Retinal pigment epithelial cell (primary cell): ENCODE measurements at places on chromosomes 4 and X.

DNA sequence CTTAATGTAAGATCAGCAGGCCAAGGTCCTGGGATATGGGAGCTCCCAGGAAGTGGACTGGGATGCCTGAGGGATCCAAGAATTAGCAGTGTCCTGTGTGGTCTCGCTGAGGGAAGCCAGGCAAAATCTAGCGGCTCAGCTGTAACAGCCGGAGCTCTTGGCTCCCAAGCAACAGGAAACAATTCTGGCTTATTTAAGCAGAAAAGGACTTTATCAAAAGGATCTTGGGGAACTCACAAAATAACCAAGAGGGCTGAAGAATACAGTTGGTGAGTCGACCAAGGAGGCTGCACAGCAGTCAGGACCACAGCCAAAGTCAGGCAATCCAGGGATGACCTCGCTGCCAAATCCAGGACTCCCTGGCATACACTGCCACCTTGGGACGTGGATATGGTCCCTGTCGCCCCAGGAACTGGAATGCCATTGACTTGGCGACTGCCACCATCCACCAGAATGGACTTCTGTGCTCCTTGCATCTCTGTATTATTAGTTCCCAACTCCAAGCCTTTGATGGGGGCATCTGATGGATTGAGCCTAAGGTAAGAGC is 165.3 kb upstream of the BCOR start:
- DNase-seq: no peak

DNA sequence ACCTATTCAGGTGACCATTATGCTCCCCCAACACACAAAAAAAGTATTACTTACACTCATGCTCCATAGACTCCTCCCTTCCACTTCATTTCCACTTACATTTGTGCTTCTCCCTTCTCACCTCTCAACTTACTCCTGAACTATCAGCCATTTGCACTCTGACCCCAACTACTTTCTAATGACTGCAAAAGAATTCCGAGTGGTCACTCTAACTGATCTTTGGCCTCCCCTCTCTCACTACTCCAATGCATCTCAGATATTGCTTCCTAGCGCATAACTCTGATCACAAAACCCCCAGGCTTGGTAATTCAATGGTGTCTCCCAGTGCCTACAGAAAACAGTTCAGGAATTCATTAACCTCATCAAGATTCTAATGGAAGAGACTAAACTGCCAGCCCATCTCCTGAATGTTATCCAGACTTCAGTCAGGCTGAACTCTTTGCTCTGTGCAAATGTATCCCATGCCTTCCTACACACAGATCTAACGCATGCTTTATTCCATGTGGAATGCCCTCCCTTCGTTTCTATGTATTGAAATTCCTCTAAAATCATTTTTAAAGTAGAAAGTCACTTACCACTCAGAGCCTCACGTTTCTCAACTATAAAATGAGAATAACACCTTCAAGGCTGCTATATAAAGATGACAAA is 61.1 kb downstream of the FRYL start:
- DNase-seq: no peak

- DNase-seq: no peak
Observed at GRCh38 chr4:38371391-38371851, 292.6 kb upstream of the KLF3 start.

DNA sequence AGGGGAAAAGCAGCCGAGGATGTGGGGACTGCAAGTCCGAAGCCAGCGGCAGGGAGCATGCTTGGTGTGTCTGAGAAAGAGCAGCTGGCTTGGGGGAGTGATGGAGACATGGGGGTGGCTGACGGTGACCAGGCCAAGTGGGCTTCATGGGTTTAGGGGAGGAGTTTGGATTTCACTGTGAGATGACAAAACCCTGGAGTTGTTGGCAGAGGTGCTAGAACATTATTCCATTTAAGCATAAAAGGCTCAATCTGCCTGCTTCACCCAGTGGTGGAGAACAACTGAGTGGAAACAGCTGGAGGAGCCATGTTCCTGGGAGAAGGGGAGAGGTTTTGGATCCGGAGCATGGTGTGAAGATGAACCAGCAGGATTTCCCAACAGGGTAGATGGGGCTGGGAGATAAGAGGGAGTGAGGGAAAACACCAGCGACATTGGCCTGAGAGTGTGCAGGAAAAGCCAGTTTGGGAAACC is 318.0 kb upstream of the TAPT1 start:
- DNase-seq: no peak

GRCh38 chrX:69221239-69222102 is 56.2 kb upstream of the PJA1 start:
- DNase-seq: no peak

GRCh38 chr4:14449308-14449707 is 553.0 kb upstream of the CPEB2 start:
- DNase-seq: no peak

- DNase-seq: peak; percentile 87
Observed at GRCh38 chr4:2468456-2469191, at the start of gene RNF4. RNF4 (plus strand) TSS chr4:2469106; CDS start chr4:2490494, 21,388 bp downstream.

- no peak for DNase-seq
Observed at GRCh38 chr4:6225469-6225868, 25.1 kb upstream of the JAKMIP1 start.

DNA sequence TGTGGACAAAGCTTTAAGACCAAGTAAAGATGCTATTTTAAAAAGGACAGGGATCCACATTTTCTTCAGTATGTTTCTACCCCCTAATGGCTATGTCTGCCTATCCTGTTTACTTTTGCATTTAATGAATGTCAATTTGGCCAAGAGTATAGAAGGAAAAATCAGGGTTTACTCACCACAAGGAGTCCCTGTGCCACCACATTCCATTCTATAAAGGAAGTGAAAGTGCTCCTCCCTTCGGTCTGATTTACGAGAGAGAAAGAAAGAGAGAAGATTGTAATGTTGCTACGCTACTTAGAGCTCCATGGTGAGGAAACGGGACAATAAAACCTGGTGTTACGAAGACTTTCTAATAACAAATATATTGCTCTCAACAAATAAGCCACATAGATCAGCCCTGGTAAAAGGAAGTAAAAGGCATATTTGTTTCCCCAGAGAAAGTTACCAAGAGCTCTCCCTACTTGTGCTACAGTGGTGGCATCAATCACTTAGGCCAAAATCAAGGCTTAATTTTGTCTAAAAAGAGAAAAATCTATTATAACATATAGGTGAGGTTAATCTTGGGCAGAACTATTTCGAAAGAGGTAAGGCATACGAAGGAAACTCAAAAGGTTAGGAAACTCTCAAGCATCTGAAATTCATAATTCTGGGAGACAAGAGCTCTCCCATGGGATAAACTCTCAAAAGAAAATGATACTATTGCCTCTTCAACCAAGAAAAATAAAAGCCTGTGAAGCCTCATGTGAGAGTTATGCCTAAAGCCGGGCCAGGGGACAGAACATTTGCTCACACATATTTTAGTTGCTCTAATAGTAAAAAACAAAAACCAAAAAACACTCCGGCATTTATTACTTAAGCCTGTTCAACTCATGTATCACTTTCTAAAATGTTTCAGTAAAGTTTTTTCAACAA is 29.5 kb downstream of the TAPT1 start:
- no peak for DNase-seq

DNA sequence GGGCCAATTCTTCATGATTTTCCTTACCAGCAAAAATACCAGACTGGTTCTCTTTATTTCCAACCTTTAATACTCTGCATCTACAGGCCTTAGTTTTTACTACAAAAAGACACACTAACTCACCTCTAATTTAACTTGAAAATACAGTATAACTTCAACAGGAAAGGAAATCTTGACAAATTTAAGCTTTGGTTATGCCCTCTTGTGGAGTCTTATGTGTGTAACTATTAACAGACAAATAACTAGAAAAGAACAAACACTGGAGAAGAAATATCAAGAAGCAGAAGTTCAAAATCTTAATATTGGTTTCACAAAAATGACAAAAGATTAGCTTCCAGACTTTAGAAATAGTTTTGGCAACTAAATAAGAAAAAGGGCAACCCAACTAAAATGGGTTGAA is 33.0 kb downstream of the PPA2 start:
- no peak for DNase-seq

- no peak for DNase-seq
Observed at GRCh38 chr4:54224996-54225597, 4.0 kb upstream of the PDGFRA start.

GRCh38 chr4:109412776-109413175 is 20.8 kb upstream of the SEC24B start:
- no peak for DNase-seq

- DNase-seq: no peak
Observed at GRCh38 chr4:44320833-44321232, 127.8 kb downstream of the KCTD8 start.

GRCh38 chr4:121696170-121696580 is 605 bp downstream of the ANXA5 start:
- DNase-seq: no peak

GRCh38 chr4:34412911-34413310 is 1831.4 kb downstream of the ARAP2 start:
- DNase-seq: no peak

- peak; percentile 40 for DNase-seq
Observed at GRCh38 chr4:54784161-54784671, 126.5 kb downstream of the KIT start.

GRCh38 chr4:40053161-40053560 is 3.5 kb upstream of the N4BP2 start:
- no peak for DNase-seq

DNA sequence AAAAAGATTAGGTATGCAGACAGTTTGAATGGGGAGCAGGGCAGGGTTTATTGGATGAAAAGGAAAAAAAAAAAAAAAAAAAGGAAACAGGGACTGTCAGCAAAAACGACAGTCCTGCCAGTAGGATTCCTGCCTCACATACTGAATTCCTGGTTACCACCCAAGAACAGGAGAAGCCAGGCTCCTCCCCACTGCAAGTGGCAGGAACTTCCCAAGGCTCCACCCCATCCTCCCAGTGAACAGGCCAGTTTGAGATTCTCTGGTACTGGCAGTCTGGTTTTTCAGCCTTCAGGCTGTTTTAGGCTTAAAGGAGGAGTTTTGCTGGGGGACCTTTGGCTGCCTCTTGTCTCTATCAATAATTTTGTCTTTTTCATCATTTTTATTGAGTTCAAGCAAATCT is 360.0 kb upstream of the CXorf51A start:
- DNase-seq: no peak

GRCh38 chr4:129420637-129421036 is 324.7 kb downstream of the C4orf33 start:
- no peak for DNase-seq

DNA sequence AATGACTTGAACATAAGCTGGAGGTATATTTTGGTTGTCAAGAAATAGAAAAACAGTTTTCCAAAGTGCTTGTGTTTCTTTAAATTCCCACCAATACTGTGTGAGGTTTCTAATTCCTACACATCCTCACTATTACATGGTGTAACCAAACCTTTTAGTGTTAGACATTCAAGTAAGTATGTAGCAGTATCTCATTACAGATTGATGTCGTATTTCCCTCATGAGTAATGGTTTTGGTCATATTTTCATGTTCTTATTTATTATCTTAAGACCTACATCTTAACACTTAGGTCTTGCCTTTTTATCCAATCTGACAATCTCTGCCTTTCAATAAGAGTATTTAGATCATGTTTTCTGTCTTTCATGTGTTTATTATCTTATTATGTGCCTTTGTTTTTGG is 253.7 kb upstream of the ANXA10 start:
- no peak for DNase-seq

DNA sequence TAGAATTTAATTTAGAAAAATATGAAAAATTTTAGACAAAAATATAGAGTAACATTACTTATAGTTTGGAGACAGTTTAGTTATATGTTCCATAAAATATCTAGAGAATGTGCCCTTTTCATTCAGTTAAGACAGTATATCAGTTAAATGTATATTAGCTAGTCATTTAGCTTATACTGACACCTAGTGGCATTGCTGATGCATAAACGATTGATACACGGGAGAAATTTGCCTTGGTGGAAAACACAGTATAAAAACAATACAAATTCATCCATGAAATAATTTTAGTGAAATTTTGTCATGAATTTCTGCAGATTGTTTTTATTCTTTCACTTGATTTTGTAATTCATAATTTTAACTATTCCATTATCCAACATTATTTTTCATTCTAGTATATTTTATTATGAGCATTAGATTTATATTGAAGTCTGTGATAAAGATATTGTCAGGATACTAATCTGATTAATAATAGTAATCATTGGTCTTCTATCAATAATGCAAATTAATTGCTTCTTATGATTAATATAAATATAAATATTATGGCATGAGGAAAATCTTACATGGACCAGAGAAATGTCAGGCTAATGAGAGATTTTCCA is 219.0 kb downstream of the TLL1 start:
- no peak for DNase-seq

- DNase-seq: no peak
Observed at GRCh38 chrX:9062641-9063040, 28.7 kb upstream of the FAM9B start.

DNA sequence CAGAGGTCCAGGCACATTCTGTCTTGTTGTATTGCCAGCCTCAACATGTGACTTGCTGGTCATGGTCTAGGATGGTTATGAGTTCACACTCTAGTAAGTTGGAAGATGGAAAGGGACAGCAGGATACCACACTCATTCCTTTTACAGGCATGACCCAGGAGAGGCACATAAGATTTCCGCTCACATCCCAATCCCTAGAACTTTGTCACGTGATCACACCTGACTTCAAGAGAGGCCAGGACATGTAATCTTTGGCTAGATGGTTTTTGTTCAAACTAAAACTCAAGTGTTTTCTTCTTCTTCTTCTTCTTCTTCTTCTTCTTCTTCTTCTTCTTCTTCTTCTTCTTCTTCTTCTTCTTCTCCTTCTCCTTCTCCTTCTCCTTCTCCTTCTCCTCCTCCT is 53.4 kb upstream of the ARX start:
- no peak for DNase-seq

DNA sequence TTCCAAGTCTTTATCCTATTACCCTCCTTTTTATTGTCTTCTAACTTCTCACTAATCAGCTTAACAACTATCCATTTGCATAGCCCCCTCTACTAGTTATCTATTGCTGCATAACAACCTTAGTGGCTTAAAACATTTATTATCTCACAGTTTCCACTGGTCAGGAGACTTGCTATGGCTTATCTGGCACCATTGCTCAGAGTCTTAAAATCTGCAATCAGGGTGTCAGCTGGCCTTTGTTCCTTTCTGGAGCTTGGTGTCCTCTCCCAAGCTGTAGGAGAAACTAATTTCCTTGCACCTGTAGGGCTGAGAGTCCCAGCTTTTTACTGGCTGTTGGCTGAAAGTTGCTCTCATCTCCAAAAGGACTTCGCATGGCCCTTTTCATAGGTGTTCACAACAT is 137.0 kb upstream of the SMIM31 start:
- no peak for DNase-seq

DNA sequence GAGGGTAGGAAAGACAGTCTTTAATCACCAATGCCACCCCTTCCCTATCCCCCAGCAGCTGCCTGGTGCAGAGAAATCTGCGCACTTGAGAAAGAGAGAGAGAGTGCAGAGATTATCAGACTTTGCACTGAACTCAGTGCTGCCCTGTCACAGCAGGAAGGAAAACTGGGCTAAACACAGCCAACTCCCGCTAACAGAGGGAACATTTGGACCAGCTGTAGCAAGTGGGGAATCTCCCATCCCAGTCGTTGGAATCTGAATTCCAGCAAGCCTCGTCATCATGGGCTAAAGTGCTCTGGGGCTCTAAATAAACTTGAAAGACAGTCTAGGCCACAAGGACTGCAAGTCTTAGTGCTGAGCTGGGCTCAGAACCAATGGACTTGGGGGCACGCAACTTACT is 168.7 kb downstream of the DLG3 start:
- DNase-seq: no peak

- DNase-seq: no peak
Observed at GRCh38 chr4:11011249-11011648, 326.7 kb upstream of the CLNK start.
